Naive B cell (primary cell): ENCODE measurements at places on chromosomes 5 and 9. TPM values are rescaled to one million over a fixed set of nuclear protein-coding genes. Genes with fewer than 3 reads are reported as not detected.

Gene MAT2B
- polyA plus RNA-seq = 321 TPM

Gene SPINK1
- polyA plus RNA-seq = not detected

Gene LECT2
- not detected for polyA plus RNA-seq

Gene IRX1
- polyA plus RNA-seq = not detected

Gene PCDHGA3
- polyA plus RNA-seq = not detected

Gene FAM221B
- not detected for polyA plus RNA-seq

Gene SHC3
- polyA plus RNA-seq = not detected

Gene NAIP
- 1.6 TPM for polyA plus RNA-seq

Gene PIP5KL1
- polyA plus RNA-seq = not detected
